ENCODE measurements at places on chromosomes 5 and 9. TPM values are rescaled to one million over a fixed set of nuclear protein-coding genes. Genes with fewer than 3 reads are reported as not detected.

The SHROOM1 gene
- 23.0 TPM for total RNA-seq

The REXO4 gene
- total RNA-seq, result 8.7 TPM

The GDF9 gene
- total RNA-seq, result not detected

The LAMC3 gene
- 1.4 TPM for total RNA-seq

The TRAF1 gene
- 0.42 TPM for total RNA-seq

The MAP1B gene
- total RNA-seq, result 5.0 TPM

The QRFP gene
- not detected for total RNA-seq

The MLANA gene
- 0.05 TPM for total RNA-seq

The F2RL2 gene
- total RNA-seq, result 0.08 TPM

The BTNL9 gene
- total RNA-seq, result 1.4 TPM

The MEGF10 gene
- 0.33 TPM for total RNA-seq

The ADRB2 gene
- 7.6 TPM for total RNA-seq

The CAPSL gene
- 0.37 TPM for total RNA-seq

The FAM151B gene
- total RNA-seq, result 2.0 TPM

The TLR4 gene
- 14.5 TPM for total RNA-seq

DNA sequence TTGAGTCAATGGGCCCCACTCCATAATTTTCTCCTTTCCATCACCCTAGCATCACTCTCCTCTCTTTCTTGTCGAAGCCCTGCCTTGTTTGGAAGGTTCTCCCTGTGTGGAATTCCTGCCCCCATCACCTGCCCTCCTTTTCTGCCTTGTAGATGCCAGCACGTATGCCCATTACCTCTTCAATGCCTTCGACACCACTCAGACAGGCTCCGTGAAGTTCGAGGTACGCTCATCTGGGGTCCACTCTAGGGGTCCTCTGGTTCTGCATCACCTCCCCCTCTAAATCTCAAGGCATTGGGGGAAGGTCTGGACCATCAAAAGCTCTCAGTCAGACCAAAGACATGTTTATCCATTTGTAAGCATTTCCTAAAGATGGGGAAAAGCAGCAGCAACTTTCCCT is 61.8 kb upstream of the GABRP start:
- no peak for DNase-seq

DNA sequence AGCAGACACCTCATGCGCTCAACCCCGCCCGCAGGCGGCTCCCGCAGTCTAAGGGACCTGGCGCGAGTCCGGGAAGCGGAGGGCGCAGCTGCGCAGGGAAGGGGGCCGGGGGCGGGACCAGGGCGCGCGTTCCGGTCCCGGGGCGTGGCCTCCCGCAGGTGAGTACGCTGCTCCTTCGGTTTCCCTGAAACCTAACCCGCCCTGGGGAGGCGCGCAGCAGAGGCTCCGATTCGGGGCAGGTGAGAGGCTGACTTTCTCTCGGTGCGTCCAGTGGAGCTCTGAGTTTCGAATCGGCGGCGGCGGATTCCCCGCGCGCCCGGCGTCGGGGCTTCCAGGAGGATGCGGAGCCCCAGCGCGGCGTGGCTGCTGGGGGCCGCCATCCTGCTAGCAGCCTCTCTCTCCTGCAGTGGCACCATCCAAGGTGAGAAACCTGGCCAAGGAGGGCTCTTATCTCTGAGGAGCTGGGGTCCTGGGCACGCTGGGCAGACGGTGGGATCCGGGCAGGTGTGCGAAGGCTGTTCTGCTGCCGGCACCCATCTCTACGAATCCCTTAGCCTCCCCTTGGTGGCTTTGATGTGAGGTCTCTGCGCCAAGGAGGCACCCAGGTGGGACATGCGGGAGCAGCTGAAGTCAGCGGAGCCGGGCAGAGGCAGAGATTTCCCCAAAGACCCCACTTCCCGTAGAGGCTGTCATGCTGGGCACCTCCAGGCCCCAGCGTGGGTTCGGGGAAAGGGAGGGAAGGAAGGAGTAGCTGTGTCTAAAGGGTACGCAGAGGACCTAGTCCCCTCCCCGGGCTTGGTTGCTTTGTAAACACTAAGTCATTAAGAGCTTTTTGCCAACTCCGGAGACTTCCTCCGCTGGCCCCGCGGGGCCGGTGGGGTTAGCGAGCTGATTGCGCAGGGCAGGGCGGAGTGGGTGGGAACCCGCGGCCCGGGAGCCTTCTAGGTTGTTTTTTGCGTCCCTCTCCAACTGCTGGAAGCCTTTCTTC is at the start of gene F2RL1:
TSS of gene F2RL1 (plus strand) at position 187 of the 988 bp plus-strand sequence. CDS start at position 340, 153 bp downstream.
- DNase-seq, result peak; percentile 69

- DNase-seq, result no peak
These were observed 40.0 kb upstream of the IPPK start for GRCh38 chr9:92709954-92710353.

DNA sequence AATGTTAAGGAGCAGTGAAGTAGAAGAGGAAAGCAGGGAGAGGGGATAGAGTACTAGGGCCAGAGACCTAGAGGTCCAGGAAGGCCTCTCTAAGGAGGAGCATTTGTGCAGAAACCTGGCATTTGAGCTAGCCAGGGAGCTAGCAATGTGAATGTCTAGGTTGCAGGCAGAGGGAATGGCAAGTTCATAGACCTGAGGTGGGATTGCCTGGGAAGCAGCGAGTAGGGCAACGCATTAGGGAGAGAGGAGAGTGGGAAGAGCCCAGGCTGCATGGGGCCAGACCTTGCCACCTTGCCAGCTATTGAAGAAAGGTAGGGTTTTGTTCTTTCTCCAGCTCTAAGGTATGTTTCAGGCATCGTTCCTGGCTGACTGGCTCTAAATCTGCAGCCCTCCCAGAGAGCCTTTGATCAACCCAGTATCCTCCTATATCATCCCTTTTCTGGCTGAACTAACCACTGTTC is 54.0 kb downstream of the SLC22A5 start:
- DNase-seq, result no peak

DNA sequence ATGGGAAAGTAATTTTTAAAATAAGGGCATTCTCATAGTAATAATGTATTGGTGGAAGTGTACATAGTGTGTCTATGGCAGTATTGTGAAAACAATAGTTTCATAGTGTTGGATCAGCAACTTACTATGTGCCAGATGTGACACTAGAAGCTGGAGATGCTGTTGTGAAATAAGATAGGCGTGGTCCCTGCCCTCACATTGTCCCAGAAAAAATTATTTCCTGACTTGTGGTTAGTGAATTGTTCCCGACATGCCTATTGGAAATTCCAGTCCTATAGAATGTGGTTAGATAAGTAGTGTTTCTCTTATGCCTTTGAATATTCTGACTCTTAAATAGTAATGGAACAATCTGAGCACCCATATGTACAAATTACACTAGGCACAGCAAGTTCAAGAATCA is 55.3 kb upstream of the MTAP start:
- no peak for DNase-seq

- DNase-seq, result no peak
These were observed 12.3 kb upstream of the MTMR12 start for GRCh38 chr5:32325062-32325461.

DNA sequence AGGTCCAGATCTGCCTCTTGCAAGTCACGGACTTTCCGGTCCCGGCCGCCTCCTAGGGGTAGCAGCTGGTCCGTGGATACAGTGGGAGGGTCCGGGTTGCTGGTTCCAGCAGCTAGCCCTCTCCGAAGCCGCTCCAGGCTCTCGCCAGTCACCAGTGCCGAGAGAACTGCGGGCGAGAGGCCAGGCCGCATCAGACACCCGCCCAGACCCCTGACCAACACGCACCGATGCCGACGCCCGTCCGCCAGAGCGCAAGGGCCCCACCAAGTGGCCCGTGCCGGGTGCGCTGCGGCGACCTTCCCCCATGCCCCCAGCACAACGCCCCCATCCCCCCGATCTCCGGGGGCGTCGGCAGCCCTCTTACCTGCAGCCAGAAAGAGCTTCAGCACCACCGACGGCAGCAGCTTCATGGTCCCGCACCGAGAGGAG is 470 bp downstream of the HBEGF start:
- peak; percentile 52 for DNase-seq

- no peak for DNase-seq
These were observed 298.1 kb downstream of the PJA2 start for GRCh38 chr5:109111680-109112079.

- DNase-seq, result no peak
These were observed 109.2 kb downstream of the RAPGEF6 start for GRCh38 chr5:131525805-131526204.

GRCh38 chr9:79390781-79391770 is 180.7 kb upstream of the TLE4 start:
- DNase-seq, result no peak

GRCh38 chr9:4792054-4792571 is 631 bp upstream of the RCL1 start:
- no peak for DNase-seq

- no peak for DNase-seq
These were observed 18.5 kb upstream of the SLC12A7 start for GRCh38 chr5:1130218-1130946.

- DNase-seq, result no peak
These were observed 111.1 kb downstream of the TLR4 start for GRCh38 chr9:117815315-117815714.

- no peak for DNase-seq
These were observed 162.5 kb downstream of the CD180 start for GRCh38 chr5:67033880-67034651.

DNA sequence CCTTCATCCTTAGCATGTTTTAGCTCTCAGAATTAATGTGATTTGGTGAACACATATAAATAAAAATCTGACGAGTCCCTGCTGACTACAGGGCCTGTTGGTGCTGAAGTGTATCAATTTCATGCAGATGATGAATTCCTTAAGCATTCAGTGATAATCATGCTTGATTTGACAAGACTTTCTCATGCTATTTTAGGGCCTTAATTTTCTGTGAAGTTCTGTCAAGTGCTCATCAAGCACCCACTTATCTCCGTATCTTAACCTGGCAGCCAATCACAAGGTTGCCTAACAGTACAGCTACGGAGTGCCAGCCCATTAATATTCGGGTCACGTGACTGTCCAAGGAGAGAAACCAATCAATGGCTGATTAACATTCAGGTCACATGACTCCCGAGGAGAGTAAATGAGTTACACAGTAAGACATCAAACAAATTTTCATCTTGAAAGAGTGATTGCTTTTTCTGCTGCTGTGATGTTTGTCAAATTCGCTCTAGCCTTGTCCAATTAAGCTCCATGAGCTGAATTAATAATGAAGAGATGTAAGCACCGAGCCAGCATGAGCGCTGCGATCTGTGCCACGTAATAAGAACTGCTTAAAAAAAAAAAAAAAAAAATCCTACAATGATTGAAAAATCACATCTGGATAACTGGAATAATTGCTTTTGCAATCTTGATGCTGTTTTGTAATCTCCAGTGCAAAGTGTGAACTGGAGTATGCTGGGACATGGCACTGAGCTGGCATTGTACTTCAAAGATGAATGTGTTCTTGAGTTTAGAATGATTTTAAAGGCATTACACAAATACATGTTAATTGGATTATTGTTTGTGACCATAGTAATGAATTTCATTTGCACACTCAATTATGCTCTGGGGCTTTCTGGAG is 104.3 kb upstream of the SPATA31D4 start:
- DNase-seq, result no peak

DNA sequence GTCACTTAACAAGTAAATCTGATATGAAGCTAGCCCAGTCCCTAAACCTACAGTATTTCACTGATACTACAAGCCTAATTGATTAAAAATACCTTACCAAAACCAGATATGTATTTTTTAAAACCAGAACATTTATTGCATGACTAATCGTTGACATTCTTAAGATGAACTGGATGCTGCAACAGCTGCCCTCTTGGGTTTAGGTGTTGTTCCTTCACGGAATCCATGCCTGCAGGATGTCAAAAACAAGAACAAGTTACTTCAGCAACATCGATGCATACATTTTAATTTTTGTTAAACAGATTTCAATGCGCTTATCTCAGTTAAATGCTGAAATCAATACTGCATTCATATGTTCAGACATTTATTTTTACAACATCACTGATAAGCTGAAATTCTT is 2.7 kb downstream of the RPL37 start:
- DNase-seq, result no peak

- no peak for DNase-seq
These were observed 672.1 kb upstream of the RIOK2 start for GRCh38 chr5:97854871-97855762.

- DNase-seq, result no peak
These were observed 2369.4 kb upstream of the ACO1 start for GRCh38 chr9:30015073-30015472.

- DNase-seq, result no peak
These were observed 38.9 kb downstream of the ACO1 start for GRCh38 chr9:32423371-32423770.

- no peak for DNase-seq
These were observed 10.6 kb upstream of the EXOC3 start for GRCh38 chr5:432201-432927.

DNA sequence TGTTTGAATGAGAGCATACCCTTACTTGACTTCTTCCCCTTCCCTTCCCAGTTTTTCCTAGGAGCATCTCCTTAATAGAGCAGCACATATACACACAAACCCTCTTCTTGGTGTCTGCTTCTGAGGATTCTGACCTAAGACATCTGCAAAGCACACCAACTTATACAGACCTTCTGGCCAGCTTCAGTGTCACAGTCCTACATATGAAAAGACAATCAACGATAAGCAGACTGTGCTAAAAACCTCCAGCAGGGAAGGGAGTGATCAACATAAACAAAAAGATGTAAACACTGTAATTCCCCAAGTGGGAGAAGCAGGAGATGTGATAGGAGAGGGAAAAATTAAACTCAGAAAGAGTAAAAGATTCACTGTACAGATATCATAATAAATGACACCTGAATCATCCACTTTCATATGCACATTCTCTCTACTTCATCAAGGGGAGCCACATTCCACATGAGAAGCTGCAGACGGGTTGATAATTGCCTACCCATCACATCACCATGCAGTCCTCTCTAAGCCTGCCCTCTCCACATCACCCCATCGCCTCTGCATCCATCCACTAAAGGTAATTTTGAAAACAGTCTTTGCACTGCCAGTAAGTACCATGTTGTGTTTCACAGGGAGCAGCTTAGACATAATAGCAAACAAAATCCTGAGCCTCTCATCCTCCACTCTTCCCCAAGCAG is 13.0 kb downstream of the APBA1 start:
- no peak for DNase-seq

- no peak for DNase-seq
These were observed 177.5 kb downstream of the PDE4D start for GRCh38 chr5:59716029-59716428.

DNA sequence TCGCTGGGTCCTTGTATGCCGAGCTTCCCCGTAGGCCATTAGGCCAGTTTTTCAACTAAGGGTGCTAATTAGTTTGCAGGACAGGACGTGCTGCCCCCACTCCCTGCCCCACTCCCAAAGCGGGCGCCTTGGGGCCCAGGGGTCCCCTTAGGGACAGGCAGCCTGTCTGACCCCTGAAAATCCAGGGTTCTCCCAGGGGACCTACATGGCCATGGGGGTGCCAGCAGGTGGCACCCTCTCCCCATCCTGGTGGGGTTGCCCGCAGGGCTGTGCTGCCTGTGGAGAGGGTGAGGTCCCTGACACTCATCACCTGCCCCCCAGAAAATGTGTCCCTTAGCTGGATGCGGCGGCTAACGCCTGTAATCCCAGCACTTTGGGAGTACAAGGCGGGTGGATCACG is 8.5 kb upstream of the CCDC187 start:
- DNase-seq, result no peak

Data from liver (tissue), 10 donors.